ENCODE measurements at places on chromosomes 16 and 17.

- DNase-seq = no peak
These were observed 1.1 kb upstream of the WBP2 start for GRCh38 chr17:75856062-75856756.

- DNase-seq = no peak
These were observed 863 bp downstream of the ADPRM start for GRCh38 chr17:10698096-10698818.

- no peak for DNase-seq
These were observed 263.7 kb downstream of the MAP2K6 start for GRCh38 chr17:69678206-69678605.

- DNase-seq = peak; percentile 54
These were observed 11.4 kb upstream of the C1QL1 start for GRCh38 chr17:44979426-44979995.

- DNase-seq = no peak
These were observed 1.3 kb upstream of the KRTAP2-1 start for GRCh38 chr17:41048441-41048840.

DNA sequence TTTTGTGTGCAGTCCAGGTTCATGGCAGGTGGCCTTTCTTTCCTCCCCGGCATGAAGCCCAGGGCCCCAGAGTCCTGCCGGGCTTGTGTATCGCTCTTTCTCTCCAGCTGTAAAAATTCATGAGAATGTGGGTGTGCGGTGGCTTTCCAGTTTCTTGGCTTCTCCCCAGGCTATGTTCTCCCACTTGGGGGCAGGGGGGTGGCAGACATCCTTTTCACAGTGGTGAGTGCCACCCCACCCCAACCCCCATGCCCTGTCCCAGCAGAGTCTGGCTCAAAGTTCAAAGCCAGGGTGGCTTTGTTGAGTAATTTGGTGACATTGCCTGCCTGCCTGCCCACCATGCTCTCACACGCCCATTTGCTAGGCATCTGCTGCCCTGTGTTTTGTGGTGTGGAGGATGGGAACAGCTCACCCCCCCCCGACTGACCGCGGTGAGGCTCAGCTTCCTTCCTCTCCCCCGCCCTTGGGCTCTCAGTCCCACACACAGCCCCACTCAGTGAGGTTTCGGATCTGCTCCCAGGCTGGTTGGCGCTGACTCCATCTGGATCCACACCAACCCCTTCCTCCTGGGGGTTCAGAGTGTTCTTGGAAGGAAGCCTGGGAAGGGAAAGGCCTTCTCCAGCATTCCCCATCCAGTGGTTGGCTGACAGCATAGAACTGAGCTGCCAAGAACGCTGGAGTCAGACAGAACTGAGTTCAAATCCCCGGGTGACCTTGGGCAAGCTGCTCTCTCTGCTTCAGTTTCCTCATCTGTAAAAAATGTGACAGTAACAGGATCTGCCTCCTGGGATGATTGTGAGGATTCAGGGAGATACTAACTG, 36.0 kb downstream of the CHD9 start:
- DNase-seq = peak; percentile 94
